ENCODE measurements at places on chromosomes 5 and 9.
A peak's percentile ranks its signal among the peaks of the same experiment; 100 is the strongest.

- no peak for DNase-seq
These were observed 31.0 kb downstream of the MEIKIN start for GRCh38 chr5:131914472-131914871.

DNA sequence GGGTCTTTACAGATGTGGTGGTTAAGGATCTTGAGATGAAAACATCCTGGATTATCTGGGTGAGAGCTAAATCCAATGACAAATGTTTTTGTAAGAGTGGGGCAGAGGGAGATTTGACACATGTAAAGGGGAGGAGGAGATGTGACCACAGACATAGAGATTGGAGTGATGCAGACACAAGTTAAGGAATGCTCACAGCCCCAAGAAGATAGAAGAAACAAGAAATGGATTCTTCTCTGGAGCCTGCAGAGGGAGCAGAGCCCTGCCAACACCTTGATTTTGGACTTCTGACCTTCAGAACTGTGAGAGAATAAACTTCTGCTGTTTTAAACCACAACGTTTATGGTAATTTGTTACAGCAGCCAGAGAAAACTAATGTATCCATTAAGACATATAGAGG is 21.7 kb downstream of the ITGA2 start:
- DNase-seq = no peak

DNA sequence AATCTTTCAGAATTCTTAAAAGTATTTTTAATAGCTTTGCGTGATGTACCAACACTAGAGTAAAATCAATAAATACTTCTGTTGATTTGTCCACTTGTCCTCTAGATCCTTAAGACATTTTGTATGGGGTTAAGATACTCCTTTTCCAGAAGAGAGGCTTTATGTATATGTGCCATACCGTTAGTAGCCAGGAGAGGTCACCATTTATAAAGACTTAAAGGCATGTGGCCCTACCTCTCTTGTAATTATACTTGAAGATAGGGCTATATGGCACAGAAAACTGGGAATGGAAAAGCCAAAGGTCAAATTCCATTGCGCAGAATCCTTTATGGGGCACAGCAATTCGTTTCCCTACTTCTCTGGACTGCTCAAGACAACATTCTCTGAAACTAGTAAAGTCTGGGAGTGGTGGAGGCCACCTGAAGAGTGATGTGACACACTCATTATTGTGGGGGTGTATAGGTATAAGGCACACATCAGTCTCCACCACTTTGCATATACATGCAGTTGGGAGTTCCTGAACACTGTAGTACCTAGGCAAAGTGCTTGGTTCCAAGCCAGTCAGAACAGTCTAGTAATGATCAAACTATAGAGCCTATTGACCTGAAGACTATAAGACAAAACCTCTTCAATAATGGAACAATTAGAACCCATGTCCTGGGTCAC is 140.1 kb upstream of the FBXL17 start:
- peak; percentile 33 for DNase-seq

- DNase-seq = no peak
These were observed 28.9 kb upstream of the CPLX2 start for GRCh38 chr5:175842506-175842905.

DNA sequence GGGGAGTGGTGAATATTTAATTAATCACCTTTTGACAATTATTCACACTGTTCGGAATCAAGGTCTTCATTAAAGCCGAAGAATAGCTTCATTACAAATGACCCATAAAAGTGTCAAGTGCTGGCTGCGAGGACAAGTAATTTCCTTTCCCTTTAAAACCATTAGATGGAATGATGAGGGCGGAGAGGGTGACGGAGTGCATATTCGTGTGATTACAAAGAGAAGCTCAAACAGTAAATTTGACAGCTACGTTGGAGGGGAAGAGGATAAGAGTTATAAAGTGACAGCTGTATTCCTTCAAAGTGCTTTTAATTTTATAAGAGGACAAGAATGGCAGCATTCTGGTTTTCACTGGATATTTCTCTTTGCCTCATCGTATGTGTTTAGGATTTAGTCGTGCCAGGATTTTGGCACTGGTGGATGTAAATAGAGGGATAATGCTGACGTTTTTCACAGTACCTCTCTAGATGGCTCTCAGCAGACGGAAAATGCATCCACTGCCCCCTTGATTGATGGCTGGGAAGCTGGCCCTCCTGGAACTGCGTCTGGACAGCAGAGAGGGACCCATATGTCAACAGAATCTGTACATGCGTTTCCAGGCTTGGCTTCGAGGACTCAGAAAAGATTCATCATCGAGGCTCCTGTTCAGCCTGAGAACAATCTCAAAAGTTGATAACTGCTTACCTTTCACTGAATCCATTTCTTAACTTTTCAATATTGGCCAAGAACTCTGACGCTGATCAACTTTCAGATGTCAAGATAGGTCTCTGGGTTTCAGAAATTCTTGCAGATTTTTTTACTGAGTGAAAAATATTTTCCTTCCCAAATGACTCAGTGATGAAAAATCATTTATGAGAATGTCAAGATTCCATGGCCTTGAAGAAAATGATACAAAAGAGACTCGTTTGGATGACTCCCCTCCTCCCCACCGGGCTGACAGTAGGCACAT is 50.4 kb upstream of the IRX2 start:
- peak; percentile 5 for DNase-seq

GRCh38 chr9:27168496-27168895 is 59.5 kb downstream of the TEK start:
- DNase-seq = no peak

DNA sequence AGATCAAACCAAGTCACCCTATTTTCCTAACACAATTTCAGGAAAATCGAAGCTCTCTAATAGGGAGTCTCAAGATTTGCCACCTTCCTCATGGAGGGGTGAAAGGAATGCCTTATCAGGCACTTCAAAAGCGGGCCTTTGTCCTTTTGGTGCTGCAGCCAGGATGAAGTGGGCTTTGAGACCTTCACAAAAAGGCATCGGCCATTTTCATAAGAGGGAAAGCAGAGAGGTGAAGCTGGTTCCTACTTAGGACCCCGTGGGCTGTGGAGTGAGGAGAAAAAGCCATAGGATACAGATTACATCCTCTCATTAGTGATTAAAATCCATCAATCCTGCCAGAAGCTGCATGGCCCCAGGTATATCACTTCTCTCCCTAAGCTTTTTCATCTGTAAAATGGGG is 859 bp downstream of the CDKN2AIPNL start:
- DNase-seq = no peak

DNA sequence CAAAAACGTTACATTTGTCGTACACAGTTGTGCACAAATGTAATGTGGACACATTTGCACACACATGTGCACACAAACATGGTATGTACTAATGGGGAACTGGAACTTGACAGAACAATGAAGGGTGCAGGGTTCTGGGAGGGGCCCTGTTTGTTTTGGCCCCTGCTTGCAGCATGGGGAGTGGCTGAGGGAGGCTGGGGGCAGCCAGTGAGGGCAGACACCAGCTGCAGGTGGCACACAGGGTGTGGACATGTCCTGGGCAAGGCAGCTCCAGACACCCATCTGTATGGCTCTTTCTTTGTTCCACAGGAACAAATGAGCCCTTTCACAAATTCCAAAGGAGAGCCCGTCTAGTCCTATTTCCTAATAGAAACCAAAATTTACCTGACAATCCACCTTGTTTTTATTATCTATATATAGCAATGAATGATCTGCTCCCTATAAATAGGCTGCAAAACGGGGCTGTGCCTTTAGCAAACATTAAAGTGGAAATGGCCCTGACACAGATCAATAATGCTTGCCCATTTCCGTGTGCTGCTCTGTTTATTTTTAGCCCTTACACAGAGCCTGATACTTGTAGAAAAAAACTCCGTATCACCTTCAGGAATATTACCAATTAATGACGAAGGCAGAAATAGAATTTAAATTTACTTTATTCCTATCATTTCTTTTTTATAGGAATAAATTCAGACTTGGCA is 26.4 kb downstream of the MARCHF3 start:
- DNase-seq = no peak

DNA sequence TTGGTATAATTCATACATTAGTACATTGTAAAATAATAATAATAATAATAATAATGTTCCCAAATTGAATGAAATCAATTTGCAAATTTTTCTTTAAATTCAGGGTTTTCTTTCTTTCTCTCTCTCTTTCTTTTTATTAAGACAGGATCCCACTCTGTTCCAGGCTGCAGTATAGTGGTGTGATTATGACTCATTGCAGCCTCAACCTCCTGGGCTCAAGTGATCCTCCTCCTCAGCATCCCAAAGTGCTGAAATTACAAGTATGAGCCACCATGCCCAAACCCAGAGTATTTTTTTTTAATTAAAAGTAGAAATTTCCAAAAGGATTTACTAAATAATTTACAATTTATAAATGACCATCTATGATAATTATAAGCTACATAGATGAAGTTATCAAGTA is 117.7 kb downstream of the HOMER1 start:
- no peak for DNase-seq

GRCh38 chr9:89305868-89306267 is 5.1 kb upstream of the CKS2 start:
- DNase-seq = no peak

- no peak for DNase-seq
These were observed 2.1 kb downstream of the RXRA start for GRCh38 chr9:134328341-134328840.

Measured in NCI-H345 (cell line).